ENCODE measurements at places on chromosomes 3 and 15.

DNA sequence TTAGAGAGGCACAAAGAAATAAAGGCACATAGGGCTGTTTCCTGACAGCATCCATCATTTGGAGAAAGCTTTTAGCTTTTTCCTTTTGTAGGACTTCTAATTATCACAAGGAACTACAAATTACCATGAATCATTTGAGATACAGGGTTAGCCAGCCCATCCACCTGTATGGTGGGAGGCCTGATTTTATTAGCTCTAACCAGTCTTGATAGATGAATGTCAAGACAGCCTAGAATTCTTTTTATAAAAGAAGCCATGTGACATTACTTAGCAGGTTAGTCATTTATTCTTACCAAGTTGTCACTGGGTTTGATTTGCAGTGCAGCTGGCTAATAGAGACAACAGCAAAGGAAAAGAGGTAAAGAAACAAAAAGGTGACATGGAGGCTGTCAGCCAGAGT lies 618.1 kb downstream of the ZNF385D start:
- DNase-seq, result no peak

DNA sequence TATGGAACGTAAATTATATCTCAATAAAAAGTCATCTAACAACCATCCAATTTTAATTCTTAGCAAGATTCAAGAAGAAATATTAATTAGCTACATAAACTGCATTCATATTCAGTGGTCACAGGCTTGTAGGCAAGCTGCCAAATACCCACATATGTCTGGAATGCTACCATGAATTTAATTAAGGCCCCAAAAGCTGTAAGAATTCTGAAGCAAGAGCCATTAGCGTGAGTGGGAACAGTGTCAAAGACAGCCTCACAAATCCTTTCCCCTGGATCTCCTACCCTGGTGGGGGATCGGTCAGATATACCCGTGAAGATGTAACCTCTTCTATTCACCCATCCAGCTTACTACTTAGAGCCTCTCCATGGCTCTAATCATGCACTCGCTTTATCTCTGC lies 40.0 kb downstream of the ATG7 start:
- DNase-seq, result no peak

DNA sequence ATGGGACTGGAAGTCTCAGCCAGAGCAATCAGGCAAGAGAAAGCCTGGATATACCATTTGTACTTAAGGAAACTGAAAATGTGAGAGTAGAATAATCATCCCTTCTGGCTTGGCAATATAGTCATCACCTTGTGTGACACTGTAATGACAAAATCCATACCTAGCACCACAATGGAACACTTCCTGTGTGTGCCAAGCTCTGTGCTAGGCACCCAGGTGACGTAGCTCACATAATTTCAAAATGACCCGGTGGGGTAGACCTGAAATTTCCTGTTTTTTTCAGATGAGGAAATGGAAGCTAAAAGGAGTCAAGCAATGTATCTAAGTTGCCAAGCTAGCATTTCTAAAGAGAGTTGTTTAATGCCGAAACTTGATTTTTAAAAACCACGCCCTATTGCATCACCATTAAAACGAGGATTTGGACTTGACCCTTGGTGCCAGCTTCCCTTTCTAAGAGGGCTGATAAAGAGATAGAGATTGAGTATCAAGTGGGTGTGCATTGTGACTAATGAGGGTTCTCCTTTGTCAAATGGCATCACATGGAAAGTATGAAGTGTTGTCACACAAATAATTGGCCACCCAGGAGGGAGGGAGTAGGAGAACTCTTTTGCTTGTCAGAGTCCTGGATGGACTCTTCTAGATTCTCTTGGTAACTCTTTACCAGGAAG lies 141.3 kb upstream of the PDZRN3 start:
- no peak for DNase-seq

- DNase-seq, result no peak
Observed at GRCh38 chr3:188021502-188022040, 132.4 kb upstream of the LPP start.

- DNase-seq, result peak; percentile 22
Observed at GRCh38 chr15:99213187-99213811, 36.1 kb downstream of the TTC23 start.

- no peak for DNase-seq
Observed at GRCh38 chr3:137963463-137963862, 46.5 kb upstream of the CLDN18 start.

GRCh38 chr3:153925841-153926514 lies 195.2 kb upstream of the ARHGEF26 start:
- peak; percentile 60 for DNase-seq

GRCh38 chr15:59594493-59594942 lies 17.1 kb upstream of the GCNT3 start:
- no peak for DNase-seq
